ENCODE measurements at places on chromosomes 16 and 17.

DNA sequence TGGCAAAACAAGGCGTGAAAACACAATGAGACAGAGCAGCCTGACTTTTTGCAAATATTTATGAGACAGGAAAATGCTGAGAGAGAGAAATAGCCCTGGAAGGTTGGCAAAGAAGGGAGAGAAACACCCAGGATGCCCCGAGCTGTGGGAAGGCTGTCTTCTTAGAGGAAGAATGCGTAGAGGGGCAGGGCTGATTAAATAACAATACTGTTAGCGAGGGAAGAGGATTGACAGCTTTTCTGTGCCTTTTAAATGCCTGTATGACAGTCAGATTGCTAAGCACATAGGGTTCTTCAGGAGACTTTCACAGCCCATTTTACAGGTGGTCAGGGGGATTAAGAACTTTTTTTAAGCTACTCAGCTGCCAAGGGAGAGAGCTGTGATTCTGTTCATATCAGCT is 219.2 kb downstream of the SHISA9 start:
- no peak for DNase-seq

DNA sequence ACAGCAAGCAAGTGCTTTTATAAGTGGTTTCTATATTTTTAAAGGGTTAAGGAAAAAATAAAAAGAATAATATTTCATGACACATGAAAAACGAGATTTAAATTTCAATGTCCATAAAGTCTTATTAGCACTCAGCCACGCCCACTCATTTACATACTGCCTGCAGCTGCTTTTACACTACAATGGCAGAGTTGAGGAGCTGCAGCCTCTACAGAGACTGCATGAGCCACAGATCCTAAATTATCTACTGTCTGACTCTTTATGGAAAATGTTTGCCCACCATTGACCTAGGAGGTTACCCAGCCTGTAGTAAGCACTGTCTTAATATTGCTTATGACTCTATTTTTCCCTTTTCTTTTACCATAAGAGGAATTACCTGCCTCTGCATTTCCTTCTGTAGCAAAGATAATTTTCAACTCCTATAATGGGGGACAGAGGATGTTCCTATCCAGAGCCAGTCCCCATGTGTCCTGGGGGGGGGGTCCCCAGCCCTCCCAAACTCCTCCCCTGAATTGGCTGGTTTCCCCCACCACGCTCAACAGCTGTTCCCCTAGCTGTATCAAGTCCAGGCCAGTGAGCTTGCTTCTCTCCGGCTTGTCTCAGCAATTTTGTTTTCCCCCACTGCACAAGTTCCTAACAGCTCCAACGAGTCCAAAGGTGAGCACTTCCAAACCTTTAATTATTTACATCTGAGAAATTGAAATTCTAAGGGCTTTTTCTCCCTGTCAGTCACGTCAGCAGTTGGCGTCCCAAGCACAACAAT is 139.4 kb upstream of the ERCC4 start:
- DNase-seq, result no peak

DNA sequence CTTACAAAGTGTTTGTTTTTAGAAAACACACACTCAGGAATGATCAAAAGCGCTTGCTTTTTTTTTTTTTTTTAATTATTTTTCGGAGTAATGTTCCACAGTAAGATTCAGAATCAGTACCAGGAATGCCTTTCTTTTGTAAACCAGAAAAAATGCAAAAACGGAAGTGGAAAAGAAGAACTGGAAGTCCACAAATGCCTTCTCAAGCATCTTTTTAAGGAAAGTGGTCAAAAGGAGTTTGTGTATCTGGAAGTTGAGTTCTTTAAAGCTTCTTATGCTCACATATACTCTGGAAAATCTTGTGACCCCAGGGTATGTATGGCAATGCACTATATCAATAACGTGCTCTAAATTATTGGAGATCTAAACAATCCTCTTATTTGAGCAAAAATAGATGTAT is 126.0 kb downstream of the ABCA8 start:
- DNase-seq, result no peak

GRCh38 chr17:68909066-68909465 is 46.1 kb downstream of the ABCA8 start:
- DNase-seq, result no peak

GRCh38 chr16:20850981-20851380 is 44.7 kb downstream of the REXO5 start:
- DNase-seq, result no peak

DNA sequence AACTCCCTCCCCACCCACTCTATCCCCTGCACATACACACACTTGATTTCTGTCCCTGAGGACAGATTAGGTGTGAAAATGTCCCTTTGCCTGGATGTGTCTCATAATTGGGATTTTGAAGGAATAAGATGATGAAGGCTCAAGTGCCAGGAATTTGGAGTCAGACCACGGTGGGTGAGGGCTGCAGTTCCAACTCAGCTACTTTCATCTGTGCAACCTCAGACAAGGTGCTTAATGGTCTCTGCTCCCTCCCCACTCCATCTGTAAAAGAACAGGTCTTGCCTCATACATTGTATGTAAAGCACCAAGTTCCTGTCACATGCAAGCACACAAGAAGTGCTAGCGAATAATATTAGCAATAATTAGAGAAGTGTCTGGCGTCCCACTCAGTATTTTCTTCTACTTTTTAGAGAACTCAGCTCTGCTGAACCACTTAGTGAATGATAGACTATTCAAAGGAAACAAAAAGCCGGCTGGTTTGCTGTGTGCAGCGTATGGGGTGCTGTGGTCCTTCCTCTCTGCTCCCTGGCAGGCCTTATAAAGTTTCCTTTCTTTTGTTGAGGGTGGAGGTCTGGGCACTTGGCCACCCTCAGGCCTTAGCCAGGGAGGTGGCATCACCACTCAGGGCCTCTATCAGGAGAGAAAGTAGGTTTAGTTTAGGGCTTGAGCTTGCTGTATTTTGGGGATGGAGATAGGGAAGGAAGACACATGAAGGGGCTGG is 6.4 kb downstream of the TBX4 start:
- no peak for DNase-seq

- DNase-seq, result no peak
These were observed 8.4 kb downstream of the GDE1 start for GRCh38 chr16:19513377-19514053.

DNA sequence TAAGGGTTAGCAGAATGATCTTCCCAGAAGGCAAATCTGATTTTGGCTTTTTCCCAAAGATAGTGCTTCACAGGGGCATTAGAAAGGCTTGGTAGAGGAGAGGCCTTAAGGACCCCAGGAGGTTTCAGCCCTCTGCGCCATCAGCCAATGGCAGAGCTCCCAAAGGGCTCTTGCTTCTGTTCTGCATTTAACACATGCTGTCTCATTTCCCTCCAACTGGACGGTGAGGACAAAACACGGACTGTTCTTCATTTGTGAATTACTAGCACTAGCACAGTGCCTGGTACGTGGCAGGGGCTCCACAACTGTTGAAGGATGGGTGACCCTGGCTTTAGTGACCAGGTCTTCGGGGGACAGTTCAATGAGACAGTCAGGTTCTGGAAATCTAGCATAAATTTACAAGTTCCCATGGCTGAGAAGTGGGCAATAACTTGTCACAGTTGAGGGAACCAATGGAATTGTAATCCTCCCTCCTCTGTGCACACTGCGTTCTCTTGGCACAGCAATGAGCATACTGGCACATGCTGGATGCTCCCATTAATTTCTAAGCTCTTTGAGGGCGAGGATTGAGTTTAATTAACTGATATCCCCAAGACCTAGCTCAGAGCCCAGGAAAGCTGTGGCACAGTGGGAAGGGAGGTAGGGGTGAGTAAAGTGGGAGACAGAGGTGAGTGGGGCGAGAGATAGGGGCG is 45.4 kb downstream of the COG7 start:
- DNase-seq, result no peak

- DNase-seq, result no peak
These were observed 58.7 kb downstream of the PLXDC1 start for GRCh38 chr17:39092692-39093230.

DNA sequence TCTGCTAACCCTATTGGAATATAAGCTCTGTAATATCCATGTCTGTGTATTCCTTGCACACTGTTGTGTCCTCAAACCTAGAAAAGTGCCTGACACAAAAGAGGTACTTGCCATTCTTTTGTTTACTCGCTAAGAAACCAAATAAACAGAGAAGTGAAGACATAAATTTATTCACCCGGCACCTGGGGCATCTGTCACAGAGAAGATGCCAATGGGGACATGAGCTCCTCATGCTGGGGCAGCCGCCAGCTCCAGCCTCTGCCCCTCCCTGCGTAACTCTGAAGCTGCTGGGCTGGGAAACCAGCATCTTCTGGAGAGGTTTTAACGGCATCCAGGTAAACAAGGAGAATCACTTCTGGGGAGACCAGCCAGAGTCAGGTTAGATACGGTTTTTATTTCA is 15.1 kb upstream of the CDRT4 start:
- no peak for DNase-seq

DNA sequence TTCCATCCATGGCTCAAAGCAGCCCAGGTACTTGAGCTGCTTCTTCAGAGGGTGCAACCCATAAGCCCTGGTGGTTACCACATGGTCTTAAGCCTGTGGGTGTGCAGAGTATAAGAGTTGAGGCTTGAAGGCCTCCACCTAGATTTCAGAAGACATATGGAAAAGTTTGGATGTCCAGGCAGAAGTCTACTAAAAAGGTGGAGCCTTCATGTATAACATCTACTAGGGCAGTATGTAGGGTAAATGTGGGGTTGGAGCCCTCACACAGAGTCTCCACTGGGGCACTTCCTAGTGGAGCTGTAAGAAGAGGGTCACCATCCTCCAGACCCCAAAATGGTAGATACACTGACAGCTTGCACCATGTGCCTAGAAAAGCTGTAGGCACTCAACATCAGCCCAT is 120.9 kb downstream of the HS3ST3A1 start:
- no peak for DNase-seq

DNA sequence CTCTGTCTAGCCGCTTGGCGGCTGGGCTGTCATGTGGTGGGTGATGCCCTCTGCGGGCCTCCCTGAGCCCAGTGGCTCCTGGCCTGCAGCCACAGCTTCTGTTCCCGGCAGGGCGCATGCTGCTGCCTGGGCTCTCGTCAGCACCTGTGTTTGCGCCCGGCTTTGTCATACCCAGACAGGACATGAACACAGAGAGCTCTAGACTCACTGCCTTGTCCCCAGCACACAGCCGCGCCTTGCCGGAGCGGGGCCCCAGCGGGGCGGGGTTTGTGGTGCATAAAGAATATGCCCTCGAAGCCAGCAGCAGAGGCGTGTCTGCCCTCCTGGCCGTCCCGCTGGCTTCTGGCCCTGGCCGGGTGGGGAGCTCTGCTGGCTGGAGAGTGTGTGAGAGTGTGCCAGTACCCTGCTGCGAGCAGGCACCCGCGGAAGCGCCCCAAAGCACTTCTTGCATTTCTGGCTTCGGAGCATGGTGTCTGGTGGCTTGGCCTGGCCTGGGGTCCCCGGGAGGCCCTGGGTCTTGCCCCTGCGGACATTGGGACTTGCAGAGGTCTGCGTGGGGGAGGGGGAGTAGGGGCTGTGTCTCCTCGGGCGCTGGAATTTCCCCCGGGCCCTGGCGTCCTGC is 14.4 kb downstream of the ASPSCR1 start:
- no peak for DNase-seq

GRCh38 chr16:84729716-84730320 is 30.0 kb downstream of the USP10 start:
- DNase-seq, result no peak

DNA sequence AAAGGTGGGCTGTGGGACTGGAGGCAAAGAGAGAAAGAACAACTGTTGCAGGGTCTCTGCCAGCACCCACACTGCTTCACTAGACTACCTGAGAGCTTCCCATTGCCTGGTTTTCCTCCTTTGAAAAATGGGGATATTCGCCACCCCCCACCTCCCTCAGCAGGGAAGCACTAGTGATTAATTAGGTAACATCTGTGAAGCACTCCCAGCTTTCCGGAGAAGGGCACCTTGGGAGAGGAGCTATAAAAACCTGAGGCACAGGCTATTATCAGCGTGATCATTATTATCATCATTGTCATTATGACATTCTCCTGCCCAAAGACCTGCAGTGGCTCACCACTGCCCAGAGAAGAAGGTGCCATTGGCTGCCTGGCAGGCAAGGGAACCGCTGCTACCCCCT is 83.5 kb downstream of the XYLT1 start:
- no peak for DNase-seq

DNA sequence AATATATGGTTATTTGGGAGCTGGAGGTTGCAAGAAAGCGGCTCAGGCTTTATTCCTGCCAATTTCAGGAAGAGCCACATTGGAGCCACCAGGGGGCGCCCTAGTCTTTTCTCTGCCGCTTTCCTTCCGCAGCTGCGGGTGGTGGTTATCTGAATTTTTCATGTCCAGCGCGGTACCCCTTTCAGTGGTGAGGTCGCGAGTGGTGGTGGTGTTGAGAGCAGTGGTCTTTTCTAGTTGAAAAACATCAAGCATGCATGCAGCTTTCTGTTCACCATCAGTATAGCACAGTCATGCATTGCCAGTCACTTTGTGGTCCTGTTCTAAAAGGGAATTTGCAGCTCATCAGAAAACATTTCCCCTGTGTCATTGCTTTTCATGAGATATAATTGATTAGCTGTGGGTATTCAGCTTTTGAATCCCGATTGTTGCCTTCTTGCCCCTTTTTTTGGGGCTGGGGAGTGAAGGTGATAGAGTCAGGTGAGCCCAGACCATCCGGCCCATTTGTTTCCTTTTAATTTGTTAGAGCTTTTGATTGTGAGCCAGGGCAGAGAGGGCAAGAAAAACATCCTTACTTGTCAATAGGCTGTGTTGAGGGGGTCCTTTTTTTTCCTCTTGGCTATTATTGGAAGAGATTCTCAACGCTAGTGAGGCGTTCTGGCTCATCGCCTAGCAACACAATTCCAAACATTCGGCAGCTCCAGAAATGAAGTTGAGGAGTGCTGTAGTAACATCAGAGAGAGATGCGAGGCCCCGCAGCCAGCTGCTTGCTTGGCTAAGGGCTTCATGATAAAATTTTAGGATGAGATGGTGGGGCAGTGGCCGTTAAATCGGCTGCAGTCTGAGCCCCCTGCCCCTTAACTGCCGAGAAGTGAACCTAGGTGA is 119.0 kb downstream of the SNX29 start:
- DNase-seq, result peak; percentile 63

DNA sequence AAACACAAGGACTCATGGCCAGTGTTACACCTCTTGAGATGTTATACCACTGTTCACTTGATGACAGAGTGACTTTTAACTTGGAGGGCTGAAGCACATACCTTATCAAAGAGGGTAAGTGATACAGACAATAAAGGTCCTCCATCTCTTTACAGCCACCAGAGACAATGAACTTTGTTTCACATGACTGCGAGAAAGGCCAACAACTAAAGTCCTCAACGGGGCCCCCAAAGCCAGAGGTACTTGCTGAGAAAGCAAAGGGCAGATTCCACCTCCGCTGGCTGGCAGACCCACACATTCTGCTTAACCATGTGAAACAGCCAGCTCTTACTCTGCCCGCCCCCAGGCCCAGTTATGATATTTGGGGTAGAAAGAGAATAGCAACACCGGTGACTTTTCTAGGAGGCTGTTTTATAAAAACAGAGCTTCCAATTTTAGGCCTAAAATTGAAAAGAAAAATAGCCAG is 21.4 kb downstream of the DCUN1D3 start:
- DNase-seq, result no peak

DNA sequence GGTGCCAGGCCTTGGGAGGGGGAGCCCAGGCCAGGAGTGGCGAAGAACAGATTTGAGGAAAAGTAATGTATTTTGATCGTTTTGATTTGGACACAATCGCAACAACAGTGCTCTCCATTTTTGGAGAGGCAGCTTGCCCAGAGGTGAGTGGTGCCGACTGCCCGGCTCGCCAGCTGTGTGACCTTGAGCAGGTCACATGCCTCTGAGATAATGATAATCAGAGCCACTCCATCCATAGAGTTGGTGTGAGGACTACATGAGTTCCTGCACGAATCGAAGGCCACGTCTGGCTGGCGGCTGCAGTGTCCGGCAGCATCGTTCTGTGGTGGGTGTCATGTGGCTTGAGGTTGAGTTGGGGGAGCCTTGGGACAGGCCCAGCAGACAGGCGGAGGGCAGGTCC is 20.7 kb downstream of the LLGL2 start:
- no peak for DNase-seq

- no peak for DNase-seq
These were observed 286.7 kb downstream of the IRX3 start for GRCh38 chr16:53999841-54000240.
